ENCODE measurements at places on chromosomes 13 and 19. TPM values are rescaled to one million over a fixed set of nuclear protein-coding genes. Genes with fewer than 3 reads are reported as not detected.

GRCh38 chr19:30625947-30626625, 253.9 kb downstream of the ZNF536 start:
- H3K36me3 ChIP-seq: no peaks in the 10 kb centered on the region
- no peak overlapping the region for H3K27ac ChIP-seq
- DNase-seq: no peak
- no peaks in the 10 kb centered on the region for H3K27me3 ChIP-seq
- no peaks in the 10 kb centered on the region for H3K4me1 ChIP-seq

GRCh38 chr13:109100705-109101304, 471.4 kb downstream of the MYO16 start:
- no peak for DNase-seq
- H3K36me3 ChIP-seq: no peaks in the 10 kb centered on the region
- no peaks in the 10 kb centered on the region for H3K4me1 ChIP-seq
- no peaks in the 10 kb centered on the region for H3K27me3 ChIP-seq
- H3K4me3 ChIP-seq: no peak overlapping the region
- no peak overlapping the region for H3K27ac ChIP-seq

DNA sequence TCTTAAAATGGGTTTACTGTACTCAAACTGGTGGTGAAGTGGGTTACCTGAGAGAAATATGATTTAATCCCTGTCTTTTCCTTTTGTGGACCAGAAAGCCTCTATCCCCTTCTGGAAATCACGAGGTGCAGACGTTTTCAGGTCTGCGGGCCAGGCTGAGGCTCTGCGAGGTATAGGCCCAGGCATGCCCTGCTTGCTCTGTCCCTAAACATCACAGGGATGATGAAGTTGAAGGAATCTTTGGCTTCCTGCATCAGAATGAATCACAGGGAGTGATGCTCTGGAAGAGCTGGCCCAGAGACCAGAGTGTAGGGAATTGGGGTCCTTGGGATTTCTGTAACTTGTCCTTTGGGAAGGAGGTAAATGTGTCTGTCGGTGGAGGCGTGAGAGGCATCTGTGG, 18.4 kb upstream of the CHST8 start:
- no peaks in the 10 kb centered on the region for H3K4me1 ChIP-seq
- DNase-seq: no peak
- no peak overlapping the region for H3K27ac ChIP-seq

SPTBN4 gene
- 0.50 TPM for total RNA-seq

GRCh38 chr19:18408053-18408476, 10.6 kb upstream of the LRRC25 start:
- H3K4me3 ChIP-seq: no peak overlapping the region
- no peak overlapping the region for H3K27ac ChIP-seq
- H3K27me3 ChIP-seq: peaks cover 16% of the 10 kb centered on the region
- peaks cover 5% of the 10 kb centered on the region for H3K4me1 ChIP-seq
- H3K36me3 ChIP-seq: no peaks in the 10 kb centered on the region
- DNase-seq: peak; percentile 33

DNA sequence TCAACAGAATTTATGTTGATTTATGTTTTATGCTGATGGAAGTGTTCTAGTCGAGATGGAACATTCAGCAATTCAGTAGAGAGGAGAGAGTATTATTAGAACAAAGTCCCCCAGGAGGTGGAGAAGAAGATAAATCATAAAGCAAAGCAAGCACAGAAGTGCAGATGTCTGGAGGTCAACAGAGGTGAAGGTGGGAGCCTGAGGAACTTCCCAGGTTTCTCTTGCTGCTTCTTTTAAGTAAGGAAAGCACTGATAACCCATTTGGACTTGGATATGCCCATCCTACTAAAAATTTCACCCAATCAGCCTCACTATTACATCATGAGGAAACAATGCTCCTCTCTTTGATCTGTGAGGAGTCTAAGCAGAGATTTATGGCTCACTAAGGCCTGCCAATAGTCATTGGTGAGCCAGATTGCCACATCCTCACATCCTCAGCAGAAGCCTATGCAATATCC, 98.8 kb downstream of the EPSTI1 start:
- H3K4me3 ChIP-seq: no peak overlapping the region
- H3K27me3 ChIP-seq: no peaks in the 10 kb centered on the region
- H3K27ac ChIP-seq: no peak overlapping the region
- no peaks in the 10 kb centered on the region for H3K4me1 ChIP-seq

DNA sequence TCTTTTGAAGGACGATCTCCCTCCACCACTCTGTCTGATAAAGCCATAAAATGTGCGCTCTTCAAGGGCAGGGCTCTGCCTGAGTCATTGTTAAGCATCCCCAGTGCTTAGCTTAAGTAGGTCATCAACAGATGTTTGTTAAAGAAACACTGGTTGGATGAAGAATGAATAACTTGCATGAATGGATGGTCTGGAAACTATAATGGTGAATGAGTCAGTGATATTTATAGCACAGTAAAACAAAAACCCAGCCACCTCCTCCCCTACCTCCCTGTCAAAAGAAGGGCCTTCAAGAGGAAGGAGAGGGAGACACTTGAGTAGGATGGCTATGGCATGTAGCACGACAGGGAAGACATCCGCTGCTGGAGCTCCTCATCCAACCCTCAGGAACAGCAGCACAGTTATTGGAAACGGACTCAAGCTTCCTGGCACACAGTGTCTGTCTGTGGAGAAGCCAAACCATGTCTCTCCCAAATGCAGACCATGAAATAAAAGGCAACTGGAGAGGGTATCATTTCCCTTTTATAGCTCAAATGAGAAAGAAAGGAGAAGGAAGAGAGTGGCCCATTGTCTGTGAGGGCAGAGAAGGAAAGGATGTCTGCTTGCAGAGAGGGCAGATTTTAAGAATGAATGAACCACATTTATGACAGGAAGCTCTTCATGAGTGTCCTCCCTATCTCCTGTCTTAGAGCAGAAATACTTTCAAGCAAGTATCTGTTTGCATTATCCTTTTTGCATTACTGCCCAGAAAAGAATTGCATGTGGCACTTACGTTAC, 183.5 kb upstream of the UBL3 start:
- no peaks in the 10 kb centered on the region for H3K4me1 ChIP-seq
- no peak for DNase-seq
- H3K36me3 ChIP-seq: no peaks in the 10 kb centered on the region
- H3K27ac ChIP-seq: no peak overlapping the region
- H3K4me3 ChIP-seq: no peak overlapping the region

- H3K4me1 ChIP-seq: no peaks in the 10 kb centered on the region
- no peak overlapping the region for H3K27ac ChIP-seq
- DNase-seq: no peak
- no peaks in the 10 kb centered on the region for H3K27me3 ChIP-seq
- H3K4me3 ChIP-seq: no peak overlapping the region
Observed at GRCh38 chr19:13461536-13461935, 44.7 kb downstream of the CACNA1A start.
